ENCODE measurements at places on chromosomes 12 and 14.

- no peak for DNase-seq
These were observed 31.0 kb upstream of the CCND2 start for GRCh38 chr12:4242595-4242994.

GRCh38 chr14:27187136-27187535 lies 589.3 kb upstream of the NOVA1 start:
- DNase-seq: no peak

DNA sequence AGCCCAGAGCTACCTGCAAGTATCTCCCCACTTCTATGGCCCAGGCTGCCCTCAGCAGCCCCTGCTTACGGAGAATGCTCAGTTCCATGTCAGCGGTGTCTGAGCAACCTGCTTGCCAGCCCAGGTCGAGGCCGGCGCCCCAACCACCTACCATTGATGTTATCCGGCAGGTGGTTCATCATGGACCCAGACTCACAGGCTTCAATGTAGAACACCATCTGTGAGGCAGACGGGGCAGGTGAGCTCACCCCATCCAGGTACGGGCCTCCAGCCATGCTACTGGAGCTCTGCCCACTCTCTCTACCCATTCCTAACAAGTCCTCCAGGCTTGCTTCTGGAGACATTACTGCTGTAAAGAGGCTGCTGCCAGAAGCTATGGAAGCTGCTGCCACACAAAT lies 35.8 kb downstream of the LGMN start:
- no peak for DNase-seq

DNA sequence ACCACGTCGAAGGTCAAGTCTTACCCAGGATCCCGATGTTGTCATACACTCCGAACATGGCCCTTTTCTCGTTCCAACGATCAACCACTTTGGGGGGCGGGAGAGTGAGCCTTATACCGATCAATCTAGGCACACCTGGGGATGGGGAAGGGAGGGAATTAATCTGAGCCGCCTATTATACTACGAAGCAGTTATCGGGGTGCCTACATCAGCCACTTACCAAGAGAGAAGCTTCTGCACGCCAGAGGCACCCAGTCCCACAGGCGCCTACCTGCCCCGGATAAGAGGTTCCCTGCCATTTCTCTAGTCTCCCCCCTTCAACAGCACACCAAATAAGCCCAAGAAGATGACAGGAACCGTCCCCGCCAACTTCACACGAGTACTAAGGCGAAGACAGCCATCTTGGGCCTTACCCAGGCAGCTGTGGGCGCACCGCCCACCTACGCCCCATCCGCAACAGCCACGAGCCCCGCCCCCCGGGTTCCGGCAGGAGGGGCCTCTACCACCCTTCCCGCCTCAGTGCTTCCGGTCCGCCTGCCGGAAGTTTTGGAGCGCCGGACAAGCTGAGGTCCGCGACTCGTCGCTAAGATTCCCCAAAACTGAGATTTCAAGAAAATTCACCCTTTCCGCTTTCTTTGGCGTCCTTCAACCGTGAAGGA lies at the start of gene MRPL51:
Gene MRPL51 (minus strand): TSS at position 425 of the 659 bp plus-strand sequence. CDS start 126 bp downstream, at position 299.
- DNase-seq: peak; percentile 97

DNA sequence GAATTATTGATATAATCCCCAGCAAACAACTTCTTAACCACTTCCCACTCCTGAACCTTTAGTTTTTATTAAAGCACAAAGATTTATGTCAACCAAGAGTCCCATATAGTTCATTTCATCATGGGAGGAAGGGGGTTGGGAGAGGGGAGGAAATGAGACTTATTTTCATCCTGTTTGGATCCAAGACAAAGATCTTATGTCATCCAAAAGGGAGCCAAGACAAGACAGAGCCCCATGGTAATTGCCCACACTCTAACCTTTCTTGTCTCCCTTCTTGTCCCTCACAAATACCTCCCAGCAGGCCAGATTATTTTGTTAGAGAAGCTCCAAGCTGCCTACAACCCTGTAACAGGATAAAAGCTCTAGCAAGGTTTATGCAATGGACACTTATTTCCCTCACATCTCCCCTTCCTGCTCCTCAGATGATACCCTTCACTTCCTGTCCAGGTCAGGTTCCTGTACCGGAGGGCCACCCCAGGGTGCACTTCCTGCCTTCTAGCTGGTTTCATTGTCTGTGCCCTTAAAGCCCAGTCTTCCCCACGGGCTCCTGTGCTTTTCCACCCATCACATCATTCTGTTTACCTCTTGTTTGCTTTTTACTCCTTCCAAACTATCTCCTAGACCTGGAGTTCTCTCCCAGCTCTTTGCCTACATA lies 123.7 kb upstream of the MDM1 start:
- DNase-seq: no peak

GRCh38 chr12:103737881-103738280 lies 103.2 kb downstream of the NT5DC3 start:
- no peak for DNase-seq

DNA sequence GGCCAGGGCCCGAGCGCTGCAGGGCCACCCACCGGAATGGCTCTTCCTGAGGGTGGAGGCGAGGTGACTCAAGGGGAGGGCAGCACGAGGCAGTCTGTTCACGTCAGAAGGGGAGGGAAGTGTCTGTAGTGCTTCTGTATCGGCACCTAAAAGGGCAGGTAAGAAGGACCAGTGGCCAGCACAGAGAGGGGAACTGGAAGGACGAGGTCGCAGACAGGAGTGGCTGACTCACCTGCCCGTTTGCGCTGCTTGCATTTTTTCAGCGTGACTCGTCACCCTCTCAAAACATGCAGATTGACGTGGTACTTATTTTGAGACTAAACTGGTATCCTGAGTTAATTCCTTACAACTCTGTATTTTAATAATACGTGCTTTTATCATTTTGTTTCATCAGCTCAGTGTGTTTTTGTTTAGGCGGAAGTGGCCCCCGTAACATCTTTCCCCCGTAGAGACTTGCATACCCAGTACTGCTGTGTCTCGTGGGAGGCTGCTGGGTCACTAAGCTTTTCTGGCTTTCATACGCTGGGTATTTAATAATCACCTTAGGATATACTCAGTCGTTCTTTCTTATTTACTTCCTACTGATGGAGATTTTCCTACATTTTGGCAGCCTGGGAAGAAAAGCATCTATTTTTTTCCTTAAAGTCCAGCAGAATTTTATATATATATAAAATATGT lies 26.4 kb downstream of the SFSWAP start:
- no peak for DNase-seq

DNA sequence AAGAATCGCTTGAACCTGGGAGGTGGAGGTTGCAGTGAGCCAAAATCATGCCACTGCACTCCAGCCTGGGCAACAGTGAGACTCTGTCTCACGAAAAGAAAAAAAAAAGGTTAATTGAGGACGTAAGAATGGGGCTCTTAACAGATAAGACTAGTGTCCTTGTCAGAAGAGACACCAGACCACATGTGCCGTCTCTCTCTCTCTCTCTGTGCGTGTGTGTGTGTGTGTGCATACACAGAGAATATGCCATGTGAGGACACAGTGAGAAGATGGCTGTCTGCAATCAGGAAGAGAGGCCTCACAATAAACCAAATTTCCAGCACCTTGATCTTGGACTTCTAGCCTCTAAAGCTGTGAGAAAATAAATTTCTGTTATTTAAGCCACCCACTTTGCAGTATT lies 11.7 kb upstream of the ERC1 start:
- no peak for DNase-seq

GRCh38 chr14:102692334-102692733 lies 84.9 kb upstream of the TRAF3 start:
- no peak for DNase-seq

GRCh38 chr14:51451561-51451960 lies 200.1 kb upstream of the FRMD6 start:
- no peak for DNase-seq

- peak; percentile 74 for DNase-seq
These were observed 141.4 kb downstream of the PPM1H start for GRCh38 chr12:62793256-62794217.

- DNase-seq: no peak
These were observed 440.3 kb upstream of the RGS6 start for GRCh38 chr14:71491931-71492330.

GRCh38 chr12:57604454-57604991 lies at the start of gene DTX3:
Gene DTX3 (plus strand): TSS chr12:57604824. CDS start chr12:57606518, 1,694 bp downstream.
- peak; percentile 66 for DNase-seq

GRCh38 chr12:97404543-97404942 lies 58.1 kb upstream of the RMST start:
- peak; percentile 21 for DNase-seq

Data from prostate gland (tissue), 2 donors.